ENCODE measurements at places on chromosomes 16 and 17. TPM values are rescaled to one million over a fixed set of nuclear protein-coding genes. Genes with fewer than 3 reads are reported as not detected.

The UBFD1 gene
- total RNA-seq: 49.0 TPM

The KDM6B gene
- 332 TPM for total RNA-seq

The ABAT gene
- 4.1 TPM for total RNA-seq

The CD300C gene
- not detected for total RNA-seq

The SRL gene
- total RNA-seq: not detected

The SSTR5 gene
- not detected for total RNA-seq

The CRHR1 gene
- total RNA-seq: not detected

The NUP85 gene
- total RNA-seq: 57.4 TPM

The CNTNAP4 gene
- total RNA-seq: not detected

The SLC6A2 gene
- total RNA-seq: not detected

Measured in CD8-positive, alpha-beta T cell (primary cell).